ENCODE measurements at places on chromosomes 3 and 15. TPM values are rescaled to one million over a fixed set of nuclear protein-coding genes. Genes with fewer than 3 reads are reported as not detected.
A peak's percentile ranks its signal among the peaks of the same experiment; 100 is the strongest.

DNA sequence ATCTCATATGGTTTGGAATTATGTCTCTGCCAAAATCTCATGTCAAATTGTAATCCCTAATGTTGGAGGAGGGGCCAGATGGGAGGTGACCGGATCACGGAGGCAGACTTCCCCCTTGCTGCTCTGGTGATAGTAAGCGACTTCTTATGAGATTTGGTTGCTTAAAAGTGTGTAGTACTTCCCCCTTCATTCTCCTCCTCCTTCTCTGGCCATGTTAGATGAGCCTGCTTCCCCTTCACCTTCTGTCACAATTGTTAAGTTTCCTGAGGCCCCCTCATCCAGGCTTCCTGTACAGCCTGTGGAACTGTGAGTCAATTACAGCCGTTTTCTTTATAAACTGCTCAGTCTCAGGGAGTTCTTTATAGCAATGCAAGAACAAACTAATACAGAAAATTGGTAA lies 51.1 kb downstream of the NEDD4 start:
- DNase-seq = no peak

DNA sequence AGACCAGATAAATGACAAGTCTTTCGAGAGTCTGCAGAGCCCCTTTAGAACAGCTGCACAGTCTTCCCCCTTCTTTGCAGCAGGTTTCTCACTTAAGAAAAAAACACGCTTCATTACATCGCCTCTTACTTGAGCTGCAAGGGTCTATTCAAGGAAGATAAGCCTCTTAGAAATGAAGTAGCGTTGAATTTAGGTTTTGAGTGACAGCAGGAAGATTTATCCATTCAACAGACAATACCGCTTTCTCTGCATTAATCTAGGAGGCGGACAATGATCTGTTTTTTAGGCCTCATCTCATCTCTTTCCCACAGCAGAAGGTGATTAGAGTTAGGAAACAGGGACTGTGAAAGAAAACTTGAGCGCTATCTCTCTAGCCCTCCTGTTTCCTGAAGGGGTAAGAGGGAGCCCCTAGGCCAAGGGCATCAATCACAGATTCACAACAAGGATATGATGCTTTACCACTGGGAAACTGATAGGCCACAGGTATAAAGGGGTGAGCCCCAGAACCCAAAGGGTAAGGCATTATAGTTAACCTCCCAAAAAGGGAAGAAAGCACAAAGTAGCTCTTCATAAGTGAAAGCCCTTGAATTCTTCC lies 84.3 kb downstream of the MECOM start:
- no peak for DNase-seq

GRCh38 chr3:34363881-34364280 lies 565.5 kb downstream of the PDCD6IP start:
- no peak for DNase-seq

DNA sequence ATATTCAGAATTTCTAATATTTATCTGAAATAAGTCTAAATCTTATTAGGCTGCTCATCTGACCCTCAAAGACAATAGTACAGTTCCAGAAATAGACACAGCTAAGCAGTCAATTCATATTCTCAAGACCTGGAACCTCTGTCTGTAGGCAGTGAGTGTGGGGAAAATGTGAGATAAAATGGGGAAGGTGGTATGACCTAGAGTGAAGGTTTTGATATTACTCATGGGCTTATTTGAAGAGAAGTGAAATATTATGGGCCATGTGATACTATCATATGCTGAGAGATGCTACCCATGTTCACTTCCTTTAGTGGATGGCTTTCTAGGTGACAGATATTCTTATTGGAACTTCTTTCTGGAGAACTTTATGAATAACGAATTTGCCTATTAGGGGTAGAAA lies 33.5 kb downstream of the TGFBR2 start:
- DNase-seq = no peak

- DNase-seq = peak; percentile 19
Observed at GRCh38 chr15:70566047-70566835, 197.1 kb downstream of the UACA start.

Gene CHMP2B
- 49.7 TPM for total RNA-seq

Data from ureter (tissue), 1 donor.